Hair follicle dermal papilla cell (primary cell): ENCODE measurements at places on chromosomes 5 and 9. TPM values are rescaled to one million over a fixed set of nuclear protein-coding genes. Genes with fewer than 3 reads are reported as not detected.

PRDM12 gene
- not detected in 2 replicates for total RNA-seq

PCAT7 gene
- not detected in 2 replicates for total RNA-seq

SUSD3 gene
- total RNA-seq, result not detected in 2 replicates

ATOSB gene
- total RNA-seq, result 25.8 and 36.3 TPM in 2 replicates

BAAT gene
- total RNA-seq, result 0.12 TPM in 1 of 2 replicates, not detected in the other

XRCC4 gene
- 5.2 and 7.3 TPM in 2 replicates for total RNA-seq

KCNV2 gene
- not detected in 2 replicates for total RNA-seq

GFPT2 gene
- 23.9 and 25.3 TPM in 2 replicates for total RNA-seq

FYB1 gene
- 0.12 and 0.32 TPM in 2 replicates for total RNA-seq

GABRP gene
- total RNA-seq, result not detected in 2 replicates

SECISBP2 gene
- 28.5 and 35.2 TPM in 2 replicates for total RNA-seq

ABCA1 gene
- total RNA-seq, result 62.4 and 77.1 TPM in 2 replicates

ZNF454 gene
- 0.85 and 3.4 TPM in 2 replicates for total RNA-seq

NFIB gene
- total RNA-seq, result 7.8 and 13.7 TPM in 2 replicates

AK8 gene
- 0.32 and 0.85 TPM in 2 replicates for total RNA-seq

AGXT2 gene
- total RNA-seq, result not detected in 2 replicates

CDH6 gene
- 1.5 and 2.1 TPM in 2 replicates for total RNA-seq

SUB1 gene
- total RNA-seq, result 98.5 and 112 TPM in 2 replicates

ACOT12 gene
- not detected in 2 replicates for total RNA-seq

BTNL3 gene
- not detected in 2 replicates for total RNA-seq

CTXN3 gene
- not detected in 2 replicates for total RNA-seq

SLC36A2 gene
- total RNA-seq, result not detected in 2 replicates

SAP30L gene
- 26.6 and 29.4 TPM in 2 replicates for total RNA-seq

IL13 gene
- total RNA-seq, result 0.16 and 0.24 TPM in 2 replicates

C1QTNF2 gene
- total RNA-seq, result 0.49 and 0.73 TPM in 2 replicates
